AG20443 (cell line): ENCODE measurements at places on chromosomes 16 and 17.
A peak's percentile ranks its signal among the peaks of the same experiment; 100 is the strongest.

DNA sequence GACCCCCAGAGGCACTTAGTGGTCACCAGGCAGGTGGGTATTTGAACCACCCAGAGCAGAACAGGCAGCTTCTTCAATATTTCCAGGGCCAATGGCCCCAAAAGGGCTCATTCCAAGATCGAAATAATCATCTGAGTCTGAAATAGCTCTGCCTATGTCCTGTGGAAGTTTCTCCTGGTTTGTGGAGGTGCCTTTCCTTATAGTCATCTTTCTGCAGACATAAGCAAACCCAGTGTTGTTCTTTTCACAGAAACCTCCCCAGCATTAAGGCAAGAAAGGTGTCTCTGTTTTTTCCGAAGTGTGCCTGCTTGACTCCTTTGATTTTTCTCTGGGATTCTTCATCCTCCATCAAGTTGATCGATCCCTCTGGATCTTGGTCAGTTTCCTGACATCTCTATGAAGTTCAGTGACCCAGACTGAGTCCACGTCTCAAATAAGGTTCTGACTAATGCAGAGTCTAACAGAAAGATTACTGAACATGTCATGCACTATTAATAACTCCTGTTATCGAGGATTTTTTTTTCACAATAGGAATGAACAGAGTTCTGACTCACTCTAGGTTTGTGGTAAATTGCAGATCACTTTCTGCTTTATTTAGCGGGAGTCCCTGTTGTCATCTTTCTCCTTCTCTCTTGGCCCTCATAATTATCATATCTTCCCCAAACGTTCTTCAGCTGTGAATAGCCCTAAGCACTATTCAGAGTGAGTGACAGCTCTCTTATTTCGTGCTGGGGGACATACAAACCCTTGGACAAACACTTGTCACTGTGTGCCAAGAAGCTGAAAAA, 1.5 kb downstream of the LRRC3C start:
- peak; percentile 74 for DNase-seq

- DNase-seq: peak; percentile 45
Observed at GRCh38 chr17:8072729-8073461, 14.6 kb downstream of the ALOX12B start.

DNA sequence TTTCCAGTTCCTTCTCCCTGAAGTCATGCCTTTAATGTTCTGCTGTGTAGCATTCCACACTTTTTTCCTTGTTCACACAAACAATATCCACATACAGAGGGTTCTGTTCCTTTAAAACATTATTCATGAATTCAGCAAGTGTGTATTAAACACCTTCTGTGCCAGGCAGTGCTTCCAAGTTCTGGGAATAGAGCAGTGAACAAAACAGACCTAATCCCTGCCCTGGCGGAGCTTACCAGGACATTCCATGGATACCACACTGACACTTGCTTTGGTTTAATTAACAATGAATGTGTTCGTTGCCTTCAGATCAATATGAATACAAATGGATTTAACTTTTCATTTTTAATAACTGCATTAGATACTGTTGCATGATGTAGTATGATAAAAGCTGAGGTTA, 57.9 kb upstream of the CLEC19A start:
- no peak for DNase-seq

DNA sequence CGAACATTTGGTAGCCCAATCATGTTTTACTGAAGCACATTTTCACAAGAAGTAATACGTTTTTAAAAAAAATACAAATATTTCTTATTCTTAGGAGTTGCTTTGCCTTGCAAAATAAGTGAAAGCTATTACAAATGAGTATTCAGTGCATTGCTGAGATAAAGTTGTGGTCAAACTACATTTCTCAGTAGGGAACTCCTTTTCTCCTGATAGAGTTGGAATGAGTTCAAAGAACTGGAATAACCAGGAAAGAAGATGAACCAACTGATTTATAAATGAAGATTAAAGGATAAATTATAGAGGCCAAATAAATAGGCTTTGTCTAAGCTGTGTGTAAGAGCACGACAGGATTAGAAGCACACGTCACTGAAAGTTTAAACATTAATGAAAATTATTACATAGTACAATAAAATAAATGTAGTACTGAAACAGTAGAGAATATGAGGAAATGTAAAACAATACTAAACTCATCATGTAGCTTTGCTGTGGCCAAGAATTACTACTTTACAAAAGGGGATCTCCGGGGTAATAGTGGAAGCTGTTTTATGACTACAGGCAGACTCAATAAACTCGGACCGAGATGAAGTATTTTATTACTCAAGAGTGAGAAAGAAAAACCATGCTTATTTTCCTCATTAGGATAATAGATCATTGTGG, 73.6 kb downstream of the KCNJ2 start:
- DNase-seq: no peak

GRCh38 chr16:81424771-81425170, 19.8 kb upstream of the CMIP start:
- no peak for DNase-seq

DNA sequence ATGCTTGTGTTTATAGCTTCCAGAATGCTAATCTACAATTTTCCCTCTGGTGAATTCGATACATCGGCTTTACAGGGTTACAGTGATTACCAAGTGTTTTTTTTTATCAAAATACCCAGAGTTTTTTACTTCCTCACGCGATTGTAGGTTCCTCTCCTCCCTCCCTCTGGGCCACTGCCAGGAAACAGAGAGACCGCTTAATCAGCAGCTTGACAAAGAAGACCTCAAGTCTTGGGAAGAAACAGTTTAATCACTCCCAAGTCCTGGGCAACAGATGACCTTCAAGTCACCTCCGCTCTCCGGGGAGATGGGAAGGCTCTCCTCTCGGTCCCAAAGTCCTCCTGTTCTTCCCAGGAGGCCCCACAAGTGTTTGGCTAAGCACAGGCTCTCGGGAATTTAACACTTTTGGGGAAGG, 23.5 kb downstream of the SMTNL2 start:
- DNase-seq: peak; percentile 58

GRCh38 chr16:74447578-74447977, 26.3 kb upstream of the CLEC18B start:
- no peak for DNase-seq

GRCh38 chr16:12089492-12090150, 113.1 kb downstream of the SNX29 start:
- peak; percentile 58 for DNase-seq

- DNase-seq: peak; percentile 57
Observed at GRCh38 chr17:32958418-32958817, 30.5 kb downstream of the TMEM98 start.

DNA sequence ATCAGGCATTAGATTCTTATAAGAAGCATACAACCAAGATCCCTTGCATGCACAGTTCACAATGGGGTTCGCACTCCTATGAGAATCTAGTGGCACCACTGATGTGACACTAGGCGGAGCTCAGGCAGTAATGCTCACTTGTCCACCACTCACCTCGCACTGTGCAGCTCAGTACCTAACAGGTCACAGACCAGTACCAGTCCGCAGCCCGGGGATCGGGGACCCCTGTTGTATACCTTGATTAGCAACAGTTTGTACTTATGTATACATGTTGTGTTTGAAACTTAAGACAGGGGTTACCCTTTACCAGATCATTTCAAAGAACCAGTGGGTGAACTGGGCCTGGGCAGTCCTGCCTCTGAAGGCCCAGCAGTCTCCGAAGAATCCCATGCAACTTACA, 103.7 kb downstream of the PMP22 start:
- no peak for DNase-seq

DNA sequence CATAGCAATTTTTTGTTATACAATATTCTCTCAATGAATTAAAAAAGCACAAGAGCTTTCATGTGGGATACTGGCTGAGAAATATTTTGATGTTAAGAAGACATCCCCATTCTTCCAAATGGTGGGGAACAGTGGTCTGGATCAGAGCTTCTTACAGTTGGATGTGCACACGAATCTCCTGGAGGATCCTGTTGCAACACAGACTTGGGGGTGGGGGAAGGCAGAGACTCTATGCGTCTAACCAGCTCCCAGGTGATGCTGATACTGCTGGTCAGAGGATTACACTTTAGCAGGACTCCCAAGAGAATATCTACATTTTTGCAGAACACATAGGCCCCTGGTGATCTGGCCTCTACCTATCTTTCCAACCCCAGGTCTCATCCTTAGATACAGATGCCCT, 108.3 kb downstream of the SPACA3 start:
- no peak for DNase-seq

DNA sequence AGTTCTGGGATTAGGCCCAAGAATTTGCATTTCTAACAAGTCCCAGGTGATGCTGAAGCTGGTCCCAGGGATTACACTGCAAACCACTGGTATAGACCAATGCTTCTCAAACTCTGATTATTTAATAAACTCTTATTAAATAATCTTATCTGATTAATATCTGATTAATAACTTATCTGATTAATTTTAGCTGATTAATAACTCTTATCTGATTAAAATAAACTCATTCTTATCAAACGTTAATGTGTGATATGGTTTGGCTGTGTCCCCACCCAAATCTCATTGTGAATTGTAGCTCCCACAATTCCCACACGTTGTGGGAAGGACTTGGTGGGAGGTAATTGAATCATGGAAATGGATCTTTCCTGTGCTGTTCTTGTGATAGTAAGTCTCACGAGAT, 78.6 kb upstream of the TANC2 start:
- no peak for DNase-seq

GRCh38 chr17:39187152-39187830, 10.2 kb downstream of the CACNB1 start:
- no peak for DNase-seq

GRCh38 chr17:30969989-30970830, 629 bp upstream of the RNF135 start:
- DNase-seq: peak; percentile 20

- no peak for DNase-seq
Observed at GRCh38 chr17:27921599-27921998, 28.4 kb upstream of the LYRM9 start.

DNA sequence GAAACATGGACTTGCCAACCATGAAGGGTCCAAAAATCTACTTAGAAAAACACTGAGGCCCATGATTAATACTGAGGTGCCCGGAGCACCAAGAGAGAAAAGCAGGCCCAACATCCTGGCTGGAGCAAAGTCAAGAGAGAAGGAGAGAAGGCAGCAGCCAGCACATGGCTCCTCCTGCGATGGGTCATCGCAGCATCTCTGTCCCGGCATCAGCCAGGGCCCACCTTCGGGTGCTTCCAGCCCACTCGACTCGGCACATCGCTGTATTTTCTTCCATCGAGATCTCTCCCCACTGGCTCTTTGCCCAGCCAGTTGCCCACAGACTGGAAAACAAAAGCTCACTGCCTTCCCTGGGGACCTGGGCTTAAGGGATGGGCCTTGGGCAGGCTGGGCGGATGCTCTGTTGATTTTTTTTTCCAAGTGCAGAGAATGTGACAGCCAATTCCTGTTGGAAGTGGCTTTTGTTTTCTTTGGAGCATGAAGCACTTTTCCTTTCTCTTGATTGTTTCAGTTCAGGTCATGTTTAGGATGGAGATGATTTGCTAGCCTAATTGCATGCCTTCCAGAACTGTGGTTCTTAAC, 58.1 kb downstream of the CYB5B start:
- peak; percentile 73 for DNase-seq

DNA sequence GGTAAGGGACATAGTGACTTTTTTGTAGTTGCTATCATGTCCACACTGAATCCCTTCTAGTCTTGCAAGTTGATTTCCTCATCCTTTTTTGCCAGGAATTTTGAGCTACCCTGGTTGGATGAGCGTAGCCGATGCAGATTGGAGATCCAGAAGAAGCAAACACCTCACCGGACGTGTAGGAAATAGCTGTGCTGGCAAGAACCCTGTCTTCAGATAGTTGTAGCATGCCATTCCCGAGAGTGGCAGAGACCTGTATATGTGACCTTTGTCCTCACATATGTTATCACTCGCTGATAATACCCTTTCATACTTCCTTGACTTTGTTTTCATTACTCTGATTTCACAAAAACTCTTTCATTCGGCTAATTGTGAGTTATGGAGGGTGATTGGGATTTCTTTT, 6.2 kb upstream of the CASC3 start:
- DNase-seq: no peak

DNA sequence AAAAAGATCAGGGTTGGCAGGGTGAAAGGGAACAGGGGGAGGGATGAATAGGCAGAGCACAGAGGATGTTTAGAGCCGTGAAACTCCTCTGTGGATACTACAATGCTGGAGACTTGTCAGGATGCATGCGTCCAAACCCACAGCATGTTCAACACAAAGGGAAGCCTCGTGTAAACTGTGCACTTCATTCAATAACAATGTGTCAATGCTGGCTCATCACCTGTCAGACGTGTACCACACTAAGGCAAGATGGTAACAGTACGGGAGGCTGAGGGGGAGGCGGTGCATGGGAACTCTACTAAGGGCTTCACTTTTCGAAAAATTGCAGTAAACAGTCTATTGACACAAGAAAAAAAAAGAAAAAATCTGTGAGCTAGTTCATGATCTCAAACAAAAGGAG, 63.7 kb downstream of the C16orf95 start:
- no peak for DNase-seq

- no peak for DNase-seq
Observed at GRCh38 chr17:8806926-8807550, 7.9 kb upstream of the MFSD6L start.

DNA sequence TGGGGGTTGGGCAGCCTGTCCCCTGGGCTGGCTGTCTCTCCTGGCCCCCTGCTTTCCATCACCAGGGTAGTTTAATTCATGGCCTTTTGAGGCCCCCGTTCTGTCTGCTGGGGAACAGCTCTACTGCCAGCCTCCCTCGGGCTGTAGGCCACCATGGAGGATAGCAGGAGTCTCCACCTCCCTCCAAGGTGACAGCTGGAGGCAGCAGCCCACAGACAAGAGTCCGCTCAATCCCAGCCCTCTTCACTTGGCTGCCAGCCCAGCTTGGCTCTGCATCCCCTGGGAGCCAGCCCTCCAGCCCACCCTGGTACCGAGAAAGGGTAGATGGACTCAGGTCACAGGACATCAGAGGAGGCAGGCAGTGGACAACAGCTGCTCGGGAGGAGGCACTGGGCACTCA, 194.6 kb upstream of the SDK2 start:
- DNase-seq: no peak
